Inflammatory macrophage treated with lipopolysaccharide for 1 hour (primary cell): ENCODE measurements at places on chromosomes 7 and 10.

DNA sequence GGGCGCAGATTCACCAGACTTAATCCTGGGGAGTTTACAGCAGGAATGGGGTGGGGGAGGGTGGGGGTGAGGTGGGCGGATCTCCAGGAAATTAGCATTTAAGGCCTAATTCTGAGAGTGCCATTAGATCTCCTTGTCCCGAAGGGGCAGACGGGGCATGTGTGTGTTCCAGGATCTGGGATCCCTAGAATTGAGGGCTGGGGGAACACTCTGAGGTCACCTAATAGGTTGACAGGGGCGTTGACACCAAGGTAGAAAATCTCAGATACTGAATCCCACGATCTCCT lies 9.4 kb upstream of the EPHB4 start:
- DNase-seq, result no peak

GRCh38 chr7:14761510-14762296 lies 140.8 kb downstream of the DGKB start:
- DNase-seq, result no peak

GRCh38 chr10:118926441-118926840 lies 103.1 kb upstream of the NANOS1 start:
- DNase-seq, result no peak

GRCh38 chr7:111082351-111082750 lies 8.6 kb upstream of the LRRN3 start:
- DNase-seq, result no peak

DNA sequence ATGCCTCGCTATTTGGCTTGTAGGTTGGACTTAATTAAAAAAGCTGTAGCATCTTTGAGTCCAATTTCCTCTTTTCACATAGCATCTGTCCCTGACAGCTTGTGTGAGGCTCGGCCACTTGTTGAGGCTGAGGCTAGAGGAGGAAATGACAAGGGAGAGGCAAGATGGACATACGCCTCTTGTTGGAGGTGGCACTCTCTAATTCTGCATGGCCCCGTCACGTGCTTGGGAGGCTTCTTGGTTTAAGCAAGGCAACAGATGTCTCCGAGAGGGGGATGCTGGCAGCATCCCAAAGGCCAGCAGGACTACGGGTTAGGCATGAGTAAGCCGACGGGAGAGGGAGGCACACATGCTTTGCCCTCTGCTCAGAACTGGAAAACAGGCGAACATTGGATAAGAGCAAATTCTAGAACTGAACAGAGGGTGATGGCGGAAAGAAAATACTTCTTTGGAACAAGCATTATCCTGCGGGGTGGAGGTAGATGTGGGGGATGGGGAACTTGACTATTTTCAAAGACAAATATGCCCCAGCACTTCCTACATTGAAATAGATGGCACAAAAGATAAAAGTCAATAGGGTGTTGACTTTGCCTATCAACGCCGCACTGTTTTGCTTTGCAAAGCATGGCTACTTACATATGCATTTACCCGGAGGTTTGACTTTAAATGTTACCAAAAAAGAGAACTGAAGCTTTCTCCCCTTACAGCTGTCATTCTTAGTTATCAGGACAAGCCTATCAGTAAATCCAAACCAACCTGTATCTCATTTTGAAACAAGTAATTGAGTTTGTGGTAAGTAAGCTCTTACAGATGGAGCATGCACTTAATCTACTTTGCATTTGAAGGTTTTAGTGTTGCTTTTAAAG lies 94.8 kb downstream of the CHN2 start:
- DNase-seq, result peak; percentile 13

DNA sequence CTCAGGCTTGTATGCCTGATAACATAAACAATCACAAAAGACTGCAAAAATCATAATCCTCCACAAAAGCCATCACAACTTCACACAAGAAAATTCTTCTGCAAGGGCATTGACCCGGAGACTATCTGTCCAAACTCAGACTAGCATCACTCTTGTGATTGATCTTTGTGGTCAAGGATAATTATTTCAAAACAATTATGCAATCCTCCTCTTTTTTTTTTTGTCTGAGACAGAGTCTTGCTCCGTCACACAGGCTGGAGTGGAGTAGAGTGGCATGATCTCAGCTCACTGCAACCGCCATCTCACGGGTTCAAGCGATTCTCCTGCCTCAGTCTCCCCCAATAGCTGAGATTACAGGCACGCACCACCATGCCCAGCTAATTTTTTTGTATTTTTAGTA lies 22.2 kb downstream of the CDNF start:
- no peak for DNase-seq

GRCh38 chr10:75335983-75336382 lies 65.6 kb downstream of the ZNF503 start:
- no peak for DNase-seq

DNA sequence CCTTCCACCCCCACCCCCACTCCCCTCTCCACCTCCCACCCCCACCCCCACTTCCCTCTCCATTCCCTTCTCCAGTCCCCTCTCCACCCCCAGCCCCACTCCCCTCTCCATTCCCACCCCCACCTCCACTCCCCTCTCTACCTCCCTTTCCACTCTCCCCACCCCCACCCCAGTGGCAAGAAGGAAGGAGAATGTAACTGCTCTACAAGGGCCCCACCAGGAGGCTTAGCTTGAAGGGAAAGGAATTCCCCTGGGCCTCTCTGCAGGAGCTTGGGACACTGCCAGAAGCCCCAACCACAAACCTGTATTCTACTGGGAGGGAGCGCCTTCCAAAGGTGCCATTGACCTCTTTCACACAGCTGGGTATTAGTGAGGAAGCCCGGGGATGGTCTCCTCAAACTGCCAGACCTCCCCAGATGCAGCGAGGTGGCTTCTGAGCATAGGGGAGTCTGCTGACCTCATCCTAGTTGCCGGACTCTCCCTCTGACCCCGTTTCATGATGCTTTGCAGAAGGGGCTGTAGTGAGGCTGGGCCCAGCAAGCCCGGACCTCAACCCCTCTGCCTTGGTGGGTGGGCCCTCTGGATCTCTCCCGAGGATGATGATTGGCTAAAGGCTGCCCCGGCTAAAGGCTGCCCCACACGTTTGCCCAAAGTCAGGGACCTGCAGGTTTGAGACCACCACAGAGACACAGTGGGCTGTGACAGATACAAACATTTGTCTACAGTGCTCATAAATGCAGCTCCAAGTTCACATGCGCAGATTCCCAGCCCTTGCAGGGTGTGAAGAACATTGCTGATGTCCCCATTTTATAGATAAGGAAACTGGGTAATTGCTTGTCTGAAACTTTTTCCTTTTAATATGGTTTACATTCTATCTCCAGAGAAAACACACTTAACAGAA lies 2.9 kb downstream of the DEPP1 start:
- DNase-seq, result no peak

DNA sequence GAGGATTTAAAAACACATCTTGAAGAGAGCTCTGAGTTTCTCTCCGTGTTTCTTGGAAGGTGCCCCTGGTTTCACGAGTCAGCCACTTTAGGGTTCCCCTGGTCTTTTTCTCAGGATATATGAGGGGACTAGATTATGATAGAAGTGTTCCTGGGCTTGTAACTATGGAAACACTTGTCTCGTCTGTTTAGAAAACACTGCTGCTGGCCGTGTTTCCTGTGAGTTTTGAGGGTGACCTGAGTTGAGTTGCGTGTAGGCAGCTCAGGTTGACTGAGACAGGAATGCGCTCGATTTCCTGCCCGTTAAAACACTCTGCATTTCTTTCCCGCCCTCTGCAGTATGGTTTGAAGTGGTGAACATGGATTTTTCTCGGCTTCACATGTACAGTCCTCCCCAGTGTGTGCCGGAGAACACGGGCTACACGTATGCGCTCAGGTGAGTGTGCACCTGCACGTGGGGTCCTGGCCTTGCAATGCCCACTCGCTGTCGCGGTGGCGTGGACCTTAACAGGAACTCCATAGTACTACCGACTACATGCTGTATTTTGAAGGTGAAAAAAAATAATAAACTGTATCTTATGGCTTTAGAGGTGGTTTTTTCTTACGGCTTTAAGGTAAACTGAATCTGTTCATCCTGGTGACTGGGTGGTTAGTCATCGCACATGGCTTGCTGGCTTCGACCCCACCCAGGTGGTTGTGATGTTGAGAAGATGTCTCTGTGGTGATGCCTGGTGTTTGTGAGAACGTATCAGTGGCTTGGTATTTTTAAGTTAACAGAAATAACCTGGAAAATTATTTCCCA lies at the start of gene SUN1:
Gene SUN1, plus strand, starts transcription at position 310 of the 801 bp plus-strand sequence. Its CDS starts 49 bp downstream, at position 359.
- DNase-seq, result no peak

DNA sequence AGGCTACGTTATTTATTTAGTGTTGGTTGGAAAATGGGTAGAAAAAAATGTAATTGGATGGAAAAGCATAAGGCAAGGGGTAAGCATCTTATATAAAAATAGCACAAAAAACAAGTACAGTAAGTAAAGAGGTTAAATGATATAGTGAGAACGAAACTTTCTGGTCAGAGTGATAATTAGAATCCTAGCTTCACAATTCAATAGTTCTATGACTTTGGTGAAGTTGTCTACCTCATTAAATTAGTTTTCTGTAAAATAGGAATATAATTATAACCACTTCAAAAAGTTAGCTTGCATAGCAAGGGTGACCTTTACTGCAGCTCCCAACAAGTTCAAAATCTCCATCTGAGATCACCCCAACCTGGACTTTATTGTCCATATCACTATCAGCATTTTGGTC lies 30.8 kb upstream of the TAS2R16 start:
- no peak for DNase-seq

GRCh38 chr7:77827999-77828398 lies 29.4 kb downstream of the PHTF2 start:
- DNase-seq, result no peak
